ENCODE measurements at places on chromosomes 4 and X.
A peak's percentile ranks its signal among the peaks of the same experiment; 100 is the strongest.

DNA sequence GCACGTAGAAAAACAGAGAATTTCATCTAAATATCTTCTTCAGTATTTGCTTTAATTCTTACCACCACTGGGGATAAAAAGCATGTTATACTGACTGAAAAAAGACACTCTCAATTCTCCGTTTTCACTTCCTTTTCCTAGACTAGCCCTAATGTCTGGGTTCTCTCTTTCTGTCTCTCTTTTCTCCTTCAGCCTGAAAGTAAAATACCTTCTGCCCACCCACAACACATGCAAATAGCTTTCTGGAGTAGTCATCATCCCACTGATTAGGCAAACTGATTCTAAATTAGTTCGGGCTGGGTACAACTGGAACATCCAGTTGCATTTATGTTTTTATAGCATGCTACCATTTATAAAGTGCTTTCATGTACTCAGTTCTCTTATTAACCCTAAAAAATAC lies 142.4 kb upstream of the ANKRD50 start:
- DNase-seq = no peak

- DNase-seq = no peak
Measured at GRCh38 chr4:2944586-2945526, 18.4 kb downstream of the NOP14 start.

- no peak for DNase-seq
Measured at GRCh38 chr4:79155336-79155735, 170.5 kb downstream of the NAA11 start.

DNA sequence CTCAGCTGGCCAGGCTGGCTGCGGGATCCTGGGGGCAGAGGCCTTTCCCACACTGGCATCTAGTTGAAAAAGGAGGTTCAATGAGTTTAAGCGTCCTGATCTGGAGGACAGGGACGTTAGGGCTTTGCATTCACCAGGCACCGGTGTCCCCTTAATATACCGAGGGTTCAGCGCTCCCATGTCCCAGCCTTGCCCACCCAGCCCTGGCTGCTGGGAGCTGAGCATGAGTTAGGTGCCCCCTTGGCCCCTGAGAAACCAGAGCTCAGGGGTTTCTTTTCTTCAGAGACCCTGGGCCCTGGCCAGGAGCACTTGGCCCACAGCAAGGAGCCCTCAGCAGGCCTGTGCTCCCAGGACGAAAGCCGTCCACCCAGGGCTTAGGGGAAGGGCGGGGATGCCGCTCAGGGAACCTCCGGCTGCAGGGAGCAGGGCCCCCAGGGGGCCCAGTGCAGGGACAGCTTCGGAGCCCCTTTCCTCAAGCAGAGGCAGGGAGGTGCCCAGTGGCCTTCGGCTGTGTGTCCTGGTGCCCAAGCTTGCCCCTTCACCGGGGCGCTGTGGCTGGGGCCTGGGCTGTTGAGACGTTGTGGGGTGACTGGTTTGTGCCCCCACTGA lies 20.9 kb upstream of the DUSP9 start:
- DNase-seq = no peak

DNA sequence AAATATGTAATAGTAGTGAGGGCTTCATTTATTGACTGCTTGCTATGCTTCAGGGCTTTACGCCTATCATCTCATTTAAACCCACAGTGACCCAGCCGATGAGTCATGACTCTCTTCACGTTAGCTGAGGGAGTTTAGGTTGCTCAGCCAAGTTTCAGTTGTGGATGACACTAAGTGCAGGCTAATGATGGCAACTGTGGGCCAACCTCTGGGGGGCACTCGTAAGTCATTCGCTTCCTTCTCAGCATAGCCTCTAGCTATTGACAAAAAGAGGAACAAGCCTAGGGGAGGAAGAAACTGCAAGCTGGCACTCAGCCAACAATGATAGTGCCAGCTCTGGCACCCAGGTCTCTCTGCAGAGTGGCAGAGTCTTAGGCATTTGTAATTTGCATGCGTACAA lies 325.0 kb downstream of the ARHGAP10 start:
- DNase-seq = peak; percentile 46

- peak; percentile 2 for DNase-seq
Measured at GRCh38 chrX:105375816-105376215, 155.3 kb upstream of the TEX13A start.

DNA sequence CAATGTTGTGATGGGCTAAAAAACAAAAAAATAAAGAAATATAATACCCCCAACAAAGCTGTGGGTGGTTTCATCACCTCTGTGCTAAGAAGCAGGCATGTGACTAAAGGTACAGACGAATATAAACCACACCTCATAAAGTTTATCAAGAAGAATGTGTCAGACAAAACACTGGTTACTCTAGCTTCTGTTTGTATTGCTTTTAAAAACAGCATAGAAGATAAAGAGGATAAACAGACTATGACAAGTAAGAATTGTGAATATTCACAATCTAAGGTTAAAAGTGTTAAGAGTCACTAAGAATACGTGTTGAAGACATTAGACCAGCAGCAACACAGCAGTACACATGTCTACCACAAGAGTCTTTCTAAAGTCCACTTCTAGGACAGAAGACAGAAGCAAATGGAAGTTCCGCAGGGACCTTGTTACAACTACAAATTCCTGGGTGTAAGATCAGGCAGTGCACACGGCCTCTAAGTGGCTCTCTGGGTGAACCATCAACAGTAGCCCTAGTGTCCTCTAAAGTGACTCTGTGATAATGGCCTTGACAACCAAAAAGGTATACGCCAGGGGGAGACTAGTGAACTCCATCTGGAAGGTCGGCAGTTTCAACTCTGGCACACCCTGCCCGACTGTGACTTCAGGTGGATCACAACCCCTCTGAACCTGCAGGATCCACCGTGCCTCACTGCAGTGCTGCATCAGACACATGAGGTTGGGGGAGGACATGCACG lies 8.3 kb upstream of the FGFBP2 start:
- no peak for DNase-seq

- DNase-seq = no peak
Measured at GRCh38 chr4:185265942-185266341, 56.5 kb downstream of the SNX25 start.

DNA sequence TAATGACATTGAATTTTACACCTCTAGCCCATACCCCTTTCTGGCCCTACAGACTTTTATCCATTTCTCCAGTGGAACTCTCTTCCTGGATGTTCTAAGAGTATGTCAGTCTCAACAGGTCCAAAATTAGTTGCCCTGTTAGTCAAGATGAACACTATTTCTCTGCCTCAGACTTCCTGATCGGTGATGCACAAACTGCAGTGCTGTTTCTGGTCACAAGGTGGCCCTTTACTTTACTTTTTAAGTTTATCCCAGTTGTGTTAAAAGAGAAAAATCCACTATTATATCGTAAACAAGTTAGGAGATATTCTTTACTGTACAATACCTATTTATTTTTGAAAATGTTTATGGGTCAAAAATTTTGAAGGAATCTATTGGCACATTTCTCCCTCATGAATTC lies 13.1 kb downstream of the TCEAL7 start:
- DNase-seq = no peak

- no peak for DNase-seq
Measured at GRCh38 chr4:88960576-88960975, 96.4 kb downstream of the FAM13A start.

GRCh38 chrX:43881410-43882293 lies 598 bp downstream of the MAOB start:
- no peak for DNase-seq

DNA sequence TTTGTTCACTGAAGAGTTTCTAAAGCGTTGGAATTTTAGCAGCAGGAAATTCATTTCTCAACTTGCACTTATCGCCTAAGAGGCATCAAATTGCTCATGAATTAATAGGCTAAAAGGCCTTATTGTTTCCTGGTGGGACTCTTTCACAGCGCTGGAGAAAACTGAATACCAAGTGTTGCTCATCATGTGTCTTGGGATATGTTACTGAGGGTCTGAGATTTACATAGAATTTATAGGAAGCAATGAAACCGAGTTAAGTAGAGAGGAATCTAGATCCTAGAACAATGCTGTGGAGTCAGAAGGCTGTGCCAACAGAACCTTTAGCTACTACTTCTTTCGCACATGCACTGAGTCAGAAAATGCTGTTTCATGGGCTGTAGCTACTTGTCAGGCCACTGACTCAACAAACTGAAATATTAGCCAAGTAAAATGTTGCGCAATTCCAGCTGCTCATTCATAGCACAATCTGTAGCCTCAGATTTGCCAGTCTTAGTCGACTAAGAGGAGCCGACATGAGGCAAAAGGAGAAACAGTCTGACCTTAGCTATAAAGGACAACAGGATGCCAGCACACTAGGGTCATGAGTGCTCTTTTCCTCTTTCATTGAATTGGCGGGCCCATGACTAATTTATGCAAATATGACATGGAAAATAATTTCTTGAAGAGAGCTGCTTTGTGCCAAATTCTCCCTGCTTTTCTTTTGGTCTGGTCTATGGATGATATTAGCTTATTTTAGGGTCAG lies 35.9 kb upstream of the CXCL8 start:
- peak; percentile 94 for DNase-seq

DNA sequence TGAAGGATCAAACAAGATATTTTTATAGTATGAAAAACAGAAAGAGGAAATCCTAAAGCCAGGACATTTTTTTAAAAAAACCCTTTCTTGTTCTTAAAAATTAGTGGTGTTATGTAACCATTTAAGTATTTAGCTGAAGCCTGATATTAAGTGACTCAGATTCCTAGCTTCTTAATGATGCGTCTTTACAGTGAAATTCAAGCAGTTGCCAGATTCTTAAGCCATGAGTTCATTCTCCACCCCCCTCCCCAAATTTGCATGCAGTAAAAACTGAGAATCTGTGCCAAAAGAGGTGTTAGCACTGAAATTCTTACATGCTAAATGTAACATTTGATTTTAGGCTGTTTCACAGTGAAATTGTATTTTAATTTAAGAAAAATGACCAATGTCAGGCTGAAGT lies 180.8 kb downstream of the RAPGEF2 start:
- no peak for DNase-seq

DNA sequence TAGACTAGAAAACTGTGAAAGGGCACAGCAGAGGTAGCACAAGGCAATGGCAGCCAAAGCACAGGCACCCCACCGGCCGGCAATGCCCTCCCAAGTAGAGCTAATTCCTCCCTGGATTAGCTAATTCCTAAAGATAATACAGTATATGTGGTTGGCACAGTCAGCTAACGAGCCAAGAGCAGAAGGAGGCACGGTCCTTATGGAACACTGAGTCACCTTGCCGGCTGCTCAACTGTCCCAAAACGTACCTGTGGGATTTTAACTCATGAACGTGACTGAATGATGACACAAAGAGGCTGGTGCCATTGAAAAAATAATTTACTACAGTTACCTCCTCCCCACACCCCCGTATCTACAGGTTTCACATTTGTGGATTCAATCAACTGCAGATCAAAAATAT lies 9.1 kb upstream of the FGFBP1 start:
- DNase-seq = no peak

Data from H4 (cell line).